Activated CD8-positive, alpha-beta memory T cell treated with anti-CD3 and anti-CD28 coated beads, Interleukin-2, amount 50 U/mL, for 48 hours (primary cell): ENCODE measurements at places on chromosomes 13 and 19.

DNA sequence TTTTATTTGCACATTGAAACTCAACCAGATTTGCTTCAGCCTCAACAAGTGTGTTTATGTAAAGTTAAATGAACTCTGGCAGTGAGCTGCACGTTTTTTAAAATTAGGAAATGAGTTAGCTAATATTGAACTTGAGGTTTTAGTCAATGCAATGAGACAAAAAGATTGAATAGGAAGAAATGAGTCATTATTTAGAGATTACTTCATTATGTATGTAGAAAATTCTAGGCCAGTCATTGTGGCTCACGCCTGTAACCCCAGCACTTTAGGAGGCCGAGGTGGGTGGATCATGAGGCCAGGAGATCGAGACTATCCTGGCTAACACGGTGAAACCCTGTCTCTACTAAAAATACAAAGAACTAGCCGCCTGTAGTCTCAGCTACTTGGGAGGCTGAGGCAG, 22.8 kb upstream of the CD70 start:
- DNase-seq = no peak

DNA sequence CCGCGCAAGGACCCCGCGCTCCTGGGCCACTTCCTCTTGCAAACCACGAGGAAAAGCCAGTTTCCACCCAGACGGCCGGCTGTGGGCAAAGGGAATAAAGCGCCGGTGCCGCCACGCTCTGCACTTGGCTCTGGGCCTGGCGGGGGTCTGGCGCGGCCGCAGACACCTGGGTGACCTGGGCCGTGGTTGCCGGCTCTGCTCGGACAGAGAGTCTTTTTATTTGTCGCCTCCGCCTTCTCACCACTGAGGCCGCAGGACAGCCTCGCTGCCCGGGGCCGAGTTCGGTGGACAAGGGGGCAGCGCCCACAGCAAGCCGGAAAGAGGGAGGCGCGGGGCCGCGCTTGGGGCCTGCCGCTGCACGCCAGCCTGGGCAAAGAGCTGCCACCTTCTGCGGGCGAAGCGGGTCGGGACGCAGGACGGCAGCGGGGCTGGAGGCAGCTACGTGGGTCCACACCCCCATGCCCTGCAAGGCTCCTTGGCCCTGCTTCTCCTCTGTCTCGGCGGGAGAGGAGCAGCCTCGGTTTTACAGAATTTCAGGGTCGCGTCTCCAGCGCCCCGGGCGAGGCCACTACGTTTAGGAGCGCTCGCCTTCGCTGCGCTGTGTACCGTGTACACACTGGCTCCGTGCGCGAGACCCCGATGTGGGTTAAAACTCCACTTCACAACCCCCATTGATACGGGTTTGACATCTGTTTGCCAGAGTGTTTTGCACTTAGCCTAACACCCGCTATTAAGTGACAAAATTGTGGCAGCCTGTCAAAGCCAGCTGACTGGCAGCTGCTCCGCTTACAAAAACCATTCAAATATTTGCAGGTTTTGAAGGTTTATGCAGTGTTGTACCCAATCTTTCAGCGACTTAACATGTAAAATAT, 13.0 kb upstream of the SOX1 start:
- no peak for DNase-seq

DNA sequence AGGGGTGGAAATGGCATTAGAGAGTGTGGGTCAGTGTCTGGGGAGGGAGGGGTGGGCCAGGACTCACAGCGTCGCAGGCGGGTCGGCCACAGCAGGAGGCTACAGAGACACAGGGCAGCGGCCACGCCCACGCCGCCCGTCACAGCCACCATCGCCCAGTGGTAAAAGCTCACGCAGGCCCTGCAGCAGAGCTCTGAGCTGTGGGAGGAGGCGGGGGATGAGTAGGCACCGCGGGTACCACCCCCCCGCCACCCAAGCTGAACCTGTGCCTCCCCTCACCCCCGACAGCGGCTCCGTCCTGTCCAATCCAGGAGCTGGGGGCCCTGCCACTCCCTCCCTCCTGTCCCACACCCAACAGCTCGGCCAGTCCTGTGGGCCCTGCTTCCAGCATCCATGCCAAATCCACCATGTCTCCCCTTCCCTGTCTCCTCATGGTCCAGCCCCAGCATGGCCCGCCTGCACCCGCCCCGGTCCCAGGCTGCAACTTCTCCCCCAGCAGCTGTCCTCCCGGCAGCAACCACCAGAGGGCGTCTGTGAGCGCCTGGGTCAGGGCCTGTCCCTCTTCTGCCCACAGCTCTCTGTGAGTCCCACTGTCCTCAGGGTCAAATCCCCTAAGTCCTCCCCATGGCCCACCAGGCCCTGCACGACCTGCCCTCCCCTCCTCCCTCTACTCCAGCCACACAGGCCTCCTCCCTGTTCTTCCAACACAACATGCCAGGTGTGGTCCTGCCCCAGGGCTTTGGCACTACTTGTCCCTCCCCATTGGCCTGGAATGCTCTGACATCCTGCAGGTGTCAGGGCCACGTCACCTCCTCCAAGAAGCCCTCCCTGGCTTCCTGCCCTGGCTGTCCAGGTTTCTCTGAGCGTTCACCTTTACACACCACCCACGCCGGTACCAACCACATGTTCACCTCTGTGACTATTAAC, 6.0 kb downstream of the TEKTIP1 start:
- peak; percentile 99 for DNase-seq

GRCh38 chr13:75587679-75588078, 38.1 kb downstream of the UCHL3 start:
- no peak for DNase-seq

DNA sequence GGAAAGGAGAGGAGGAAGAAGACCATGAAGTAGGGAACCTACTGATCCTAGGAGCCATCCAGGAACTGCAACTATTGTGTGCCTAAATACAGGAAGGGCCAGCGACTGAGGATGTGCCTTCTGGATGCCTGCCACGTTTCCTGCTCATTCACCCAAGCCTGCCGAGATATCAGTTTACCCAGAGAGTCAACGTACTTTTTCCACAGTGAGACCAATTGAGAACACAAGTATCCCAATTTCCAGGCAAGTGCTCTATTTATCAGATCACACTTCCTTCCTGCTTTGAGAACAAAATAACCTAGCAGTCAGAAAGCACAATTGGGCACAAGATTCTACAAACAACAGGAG, 122.4 kb downstream of the AKAP11 start:
- no peak for DNase-seq
